ENCODE measurements at places on chromosomes 5 and 9.

DNA sequence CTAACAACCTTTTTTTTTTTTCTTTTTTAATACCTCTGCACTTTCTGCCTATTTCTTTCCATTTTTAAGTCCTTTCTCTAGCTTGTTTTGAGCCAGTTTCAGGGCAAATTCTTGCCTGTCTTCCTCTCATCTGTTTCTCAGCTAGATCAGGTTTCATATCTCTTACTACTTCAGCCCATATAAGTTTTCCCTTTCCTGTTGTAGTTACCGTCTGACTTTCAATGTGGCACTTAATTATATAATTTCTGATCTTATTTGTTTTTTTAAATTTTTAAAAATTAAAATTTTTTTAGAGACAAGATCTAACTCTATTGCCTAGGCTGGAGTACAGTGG, 104.7 kb upstream of the ELL2 start:
- no peak for DNase-seq

DNA sequence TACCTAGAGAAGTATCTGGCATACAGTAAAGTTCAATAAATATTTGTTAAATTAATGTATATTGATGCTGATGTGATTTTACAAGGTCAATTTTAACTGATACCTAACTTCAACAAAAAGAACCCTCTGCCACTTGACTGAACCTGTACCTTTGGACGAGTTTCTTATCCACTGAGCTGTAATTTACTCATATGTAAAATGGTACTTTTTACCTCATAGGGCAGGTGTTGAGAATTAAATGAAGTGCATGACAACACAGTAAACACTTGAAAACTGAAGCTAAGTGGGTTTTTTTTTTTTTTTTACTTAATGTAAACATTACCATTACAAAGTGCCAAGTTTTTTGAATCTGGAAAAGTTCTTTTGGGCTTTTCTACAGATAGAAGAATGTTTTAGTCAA, 15.4 kb downstream of the NIPSNAP3B start:
- DNase-seq = no peak

- DNase-seq = no peak
Measured at GRCh38 chr9:32606811-32607210, 28.7 kb downstream of the TAF1L start.

DNA sequence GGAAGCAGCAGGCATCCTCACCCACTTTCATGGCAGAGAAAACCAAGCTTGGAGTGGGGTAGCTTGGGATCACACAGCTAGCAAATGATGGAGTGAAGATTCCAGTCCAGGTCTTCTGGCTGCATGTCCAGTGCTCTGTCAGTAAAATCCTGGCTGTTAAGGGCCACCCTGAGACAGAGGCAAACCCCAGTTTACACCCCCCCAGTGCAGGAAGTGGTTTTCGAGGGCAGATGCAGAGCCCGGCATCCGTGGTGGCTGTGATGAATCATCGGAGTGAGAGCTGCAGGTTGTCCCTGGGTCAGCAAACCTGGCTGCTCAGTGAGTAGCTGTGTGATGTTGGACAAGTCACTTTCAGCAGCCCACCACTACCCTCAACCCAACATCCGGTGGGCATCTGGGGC, 115.4 kb downstream of the RGS3 start:
- peak; percentile 41 for DNase-seq

GRCh38 chr5:65800775-65801174, 78.8 kb downstream of the NLN start:
- DNase-seq = no peak

- DNase-seq = no peak
Measured at GRCh38 chr5:44862808-44863207, 54.1 kb downstream of the MRPS30 start.

GRCh38 chr5:660491-661030, 32.6 kb downstream of the TPPP start:
- no peak for DNase-seq

- no peak for DNase-seq
Measured at GRCh38 chr5:75148051-75148450, 88.6 kb downstream of the ANKRD31 start.

DNA sequence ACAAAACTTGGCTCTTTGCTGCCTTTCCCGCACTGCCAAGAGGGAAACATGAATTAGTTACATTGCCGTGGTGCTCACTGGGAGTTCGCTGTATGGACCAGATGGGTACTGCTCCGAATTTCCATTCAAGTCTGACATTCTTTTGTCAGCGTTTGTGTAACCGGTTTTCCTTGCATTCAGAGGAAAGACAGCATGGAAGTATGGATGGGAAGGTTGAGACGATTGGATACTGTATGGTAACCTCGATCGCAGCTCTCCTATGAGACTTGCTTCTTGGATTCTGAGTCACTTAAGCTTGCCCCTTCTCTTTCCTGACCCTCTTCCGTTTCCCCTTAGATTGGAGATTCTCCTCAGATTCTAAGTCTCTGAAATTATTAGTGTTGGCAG, 625 bp upstream of the UBLCP1 start:
- no peak for DNase-seq

- no peak for DNase-seq
Measured at GRCh38 chr5:170186156-170186555, 46.6 kb upstream of the C5orf58 start.

GRCh38 chr9:83284746-83285145, 221.8 kb upstream of the RASEF start:
- DNase-seq = no peak

GRCh38 chr5:5585751-5586341, 163.4 kb downstream of the ICE1 start:
- DNase-seq = no peak

GRCh38 chr5:143562935-143563334, 159.4 kb upstream of the NR3C1 start:
- no peak for DNase-seq

DNA sequence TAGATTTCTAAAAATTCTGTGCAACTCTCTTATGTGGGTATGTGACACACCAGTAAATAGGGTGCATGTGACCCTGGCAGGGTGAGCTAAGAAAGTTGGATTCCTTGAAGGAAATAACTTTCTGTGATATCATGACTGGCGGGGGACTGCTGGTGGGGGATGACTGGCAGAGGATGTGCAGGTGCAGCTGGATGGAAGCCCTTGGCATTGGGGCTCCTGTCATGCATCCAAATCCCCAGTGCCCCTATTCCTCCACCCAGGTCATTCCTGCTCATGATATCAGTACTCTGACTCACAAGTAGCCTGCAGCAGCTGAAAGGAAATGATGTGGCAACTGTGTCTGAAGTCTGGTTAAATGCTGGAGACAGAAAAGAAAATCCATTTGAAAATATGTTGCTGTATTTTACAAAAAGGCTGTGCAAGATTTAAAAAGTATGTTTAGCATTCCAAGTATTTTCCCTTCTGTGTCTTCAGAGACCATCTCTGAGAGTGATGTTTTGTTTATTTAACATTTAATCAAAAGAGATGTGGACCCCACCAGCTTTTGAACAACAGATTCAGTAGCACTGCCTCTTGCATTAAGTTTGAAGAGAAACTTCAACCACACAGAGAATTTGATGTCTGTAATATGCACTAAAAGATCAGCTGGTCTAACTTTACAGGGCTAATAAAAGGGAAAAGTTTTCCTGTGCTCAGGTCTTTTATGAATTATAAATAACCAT, 17.9 kb upstream of the ZSWIM6 start:
- DNase-seq = no peak

DNA sequence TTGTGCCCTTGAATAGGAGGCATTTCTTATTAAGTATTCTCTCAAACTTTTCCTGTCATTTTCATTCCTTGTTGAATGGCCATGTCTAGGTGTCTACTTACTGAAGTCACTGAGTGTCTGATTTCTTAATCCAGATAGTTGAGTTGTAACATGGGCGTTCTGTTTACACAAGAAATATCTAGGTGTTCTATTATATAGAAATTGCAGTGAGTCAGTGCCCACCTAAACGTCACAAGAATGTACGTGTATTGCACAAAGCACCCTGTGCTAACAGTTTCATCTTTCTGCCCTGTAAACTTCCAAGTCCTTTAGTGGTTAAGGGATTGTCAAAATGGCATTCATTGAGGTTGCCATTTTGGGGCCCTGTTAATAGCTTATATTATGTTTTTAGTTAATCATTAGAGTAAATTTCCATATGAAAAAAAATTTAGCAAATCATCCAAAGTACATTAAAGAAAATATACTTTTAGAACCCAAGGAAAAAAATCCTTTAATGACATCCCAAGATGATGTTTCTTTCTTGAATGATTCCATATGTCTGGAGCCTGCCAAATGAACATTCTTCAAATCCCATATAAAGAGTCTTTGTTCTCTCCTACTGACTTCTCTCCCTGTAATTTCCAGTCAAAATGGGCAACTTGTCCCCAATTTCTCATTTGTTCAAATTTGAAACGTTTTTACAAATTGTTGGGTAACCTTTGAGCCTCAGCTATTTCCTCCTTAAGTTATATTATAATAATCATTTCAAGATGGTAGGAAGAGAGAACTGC, 114.2 kb downstream of the GOLPH3 start:
- no peak for DNase-seq

DNA sequence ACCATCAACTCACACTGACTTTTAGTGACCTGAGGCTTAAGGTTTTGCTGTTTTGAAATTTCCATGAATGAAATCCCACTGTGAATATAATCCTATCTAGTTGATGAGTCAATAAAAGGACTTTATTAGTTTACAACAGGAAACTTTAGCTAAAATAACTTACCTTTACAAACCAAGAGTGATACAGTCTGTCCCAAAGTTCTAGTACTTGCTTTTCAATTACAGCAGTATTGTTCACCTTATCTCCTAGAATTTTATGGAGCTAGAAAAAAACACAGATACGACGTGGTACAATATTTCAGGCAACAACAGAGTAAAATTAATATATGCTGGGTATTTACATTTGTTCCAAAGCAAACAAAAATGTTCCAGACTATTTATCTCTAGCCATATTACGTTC, 46.9 kb upstream of the CTNNAL1 start:
- no peak for DNase-seq

GRCh38 chr5:115429345-115429940, 115.1 kb downstream of the FEM1C start:
- DNase-seq = no peak

DNA sequence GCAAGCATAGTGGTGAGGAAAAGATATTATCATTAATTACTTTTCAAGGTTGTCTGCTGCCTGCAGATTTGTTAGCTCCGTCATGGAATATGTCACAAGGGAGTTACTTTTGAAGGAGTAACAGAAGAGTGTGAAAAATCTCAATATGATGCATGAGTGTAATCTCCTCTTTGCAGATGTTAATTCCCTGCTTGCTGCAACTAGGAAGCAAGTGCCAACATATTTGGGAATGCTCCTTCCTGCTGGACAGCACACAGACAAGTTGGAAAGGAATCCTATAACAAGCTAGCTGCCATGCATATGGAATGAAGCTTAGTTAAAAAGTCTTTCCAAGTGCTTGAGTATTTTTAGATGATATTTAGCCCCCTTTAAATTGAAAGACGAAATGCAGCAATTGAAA, 2023.6 kb upstream of the CDH6 start:
- no peak for DNase-seq

GRCh38 chr5:59328709-59329296, 564.7 kb downstream of the PDE4D start:
- DNase-seq = no peak

GRCh38 chr5:78243091-78243490, 51.4 kb downstream of the AP3B1 start:
- no peak for DNase-seq

Measured in activated gamma-delta T cell (primary cell).